K562 (cell line): ENCODE measurements at places on chromosomes 16 and 17. TPM values are rescaled to one million over a fixed set of nuclear protein-coding genes. Genes with fewer than 3 reads are reported as not detected.

RHBDL1 gene
- total RNA-seq = 3.6 and 4.0 TPM in 2 replicates

FOXN1 gene
- not detected in 2 replicates for total RNA-seq

RAP1GAP2 gene
- 0.49 and 0.60 TPM in 2 replicates for total RNA-seq

MAPT gene
- 0.83 and 1.1 TPM in 2 replicates for total RNA-seq

GRCh38 chr17:1143573-1143972 lies 36.2 kb downstream of the ABR start:
- H3K4me3 ChIP-seq = no peak overlapping the region
- no peak for DNase-seq
- H3K4me1 ChIP-seq = no peaks in the 10 kb centered on the region
- H3K36me3 ChIP-seq = no peaks in the 10 kb centered on the region
- no peak overlapping the region for H3K27ac ChIP-seq
- H3K27me3 ChIP-seq = peaks cover 8% of the 10 kb centered on the region; the same call in 1 of the 3 replicates

GRCh38 chr16:77435272-77435820 lies 512 bp upstream of the ADAMTS18 start:
- H3K36me3 ChIP-seq = no peaks in the 10 kb centered on the region
- no peaks in the 10 kb centered on the region for H3K4me1 ChIP-seq
- no peak overlapping the region for H3K4me3 ChIP-seq
- DNase-seq = no peak
